Breast epithelium (tissue), 4 donors: ENCODE measurements at places on chromosomes 5 and 9.

DNA sequence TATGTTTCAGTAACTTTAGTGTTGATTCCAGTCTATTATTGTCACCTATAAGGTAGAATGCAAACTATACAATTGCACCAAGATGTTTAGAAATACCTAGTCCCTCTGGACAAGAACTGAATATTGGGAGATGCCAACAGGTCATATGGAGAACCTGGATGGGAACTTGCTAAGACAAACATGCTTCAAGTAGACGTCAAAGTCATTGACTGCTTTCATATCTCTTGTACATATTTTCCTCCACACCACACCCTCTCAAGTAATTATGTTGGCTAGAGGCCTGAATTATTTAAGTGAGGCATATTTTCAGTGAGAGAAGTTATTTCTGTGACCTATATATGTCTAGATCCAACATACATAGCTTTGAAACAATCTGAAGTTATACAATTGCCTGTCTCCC is 453.3 kb downstream of the ELAVL2 start:
- DNase-seq = no peak

DNA sequence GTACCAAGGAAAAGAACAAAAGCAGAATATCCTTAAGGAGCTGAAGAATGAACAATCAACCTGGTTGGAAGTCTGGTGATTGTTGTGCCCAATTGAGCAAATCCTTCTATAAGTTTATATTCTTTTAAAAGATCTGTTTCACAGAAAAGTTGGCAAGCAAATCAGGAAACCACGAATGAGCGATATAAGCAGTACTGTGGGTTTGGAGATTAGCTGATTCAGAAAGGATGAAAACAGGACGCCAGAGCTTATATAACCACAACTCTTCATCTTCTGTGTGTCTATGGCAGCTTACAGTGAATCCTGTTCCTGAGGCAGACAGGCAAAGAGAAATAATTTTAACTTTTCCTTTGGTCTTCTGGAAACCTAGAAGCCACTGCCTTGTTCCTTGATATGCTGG is 61.7 kb downstream of the SLC38A9 start:
- no peak for DNase-seq

DNA sequence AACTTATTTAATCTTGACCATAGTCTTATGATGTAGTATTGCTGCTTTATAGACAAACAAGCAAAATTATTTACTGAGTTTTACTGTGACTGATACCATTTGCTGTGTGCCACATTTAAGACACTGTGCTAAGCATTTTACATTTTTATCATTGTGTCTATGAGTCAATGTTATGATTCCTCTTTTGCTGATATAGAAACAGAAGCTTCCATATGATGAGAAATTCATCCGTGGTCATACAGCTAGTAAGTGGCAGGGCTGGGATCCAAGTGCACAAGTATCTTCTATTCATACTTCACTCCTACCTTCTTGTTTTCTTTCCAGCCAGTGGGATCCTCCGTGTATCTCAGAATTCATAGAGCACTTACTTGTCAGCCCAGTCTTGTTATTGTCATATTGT is 17.1 kb upstream of the IFNK start:
- no peak for DNase-seq

GRCh38 chr5:179008667-179009066 is 13.5 kb upstream of the GRM6 start:
- no peak for DNase-seq

DNA sequence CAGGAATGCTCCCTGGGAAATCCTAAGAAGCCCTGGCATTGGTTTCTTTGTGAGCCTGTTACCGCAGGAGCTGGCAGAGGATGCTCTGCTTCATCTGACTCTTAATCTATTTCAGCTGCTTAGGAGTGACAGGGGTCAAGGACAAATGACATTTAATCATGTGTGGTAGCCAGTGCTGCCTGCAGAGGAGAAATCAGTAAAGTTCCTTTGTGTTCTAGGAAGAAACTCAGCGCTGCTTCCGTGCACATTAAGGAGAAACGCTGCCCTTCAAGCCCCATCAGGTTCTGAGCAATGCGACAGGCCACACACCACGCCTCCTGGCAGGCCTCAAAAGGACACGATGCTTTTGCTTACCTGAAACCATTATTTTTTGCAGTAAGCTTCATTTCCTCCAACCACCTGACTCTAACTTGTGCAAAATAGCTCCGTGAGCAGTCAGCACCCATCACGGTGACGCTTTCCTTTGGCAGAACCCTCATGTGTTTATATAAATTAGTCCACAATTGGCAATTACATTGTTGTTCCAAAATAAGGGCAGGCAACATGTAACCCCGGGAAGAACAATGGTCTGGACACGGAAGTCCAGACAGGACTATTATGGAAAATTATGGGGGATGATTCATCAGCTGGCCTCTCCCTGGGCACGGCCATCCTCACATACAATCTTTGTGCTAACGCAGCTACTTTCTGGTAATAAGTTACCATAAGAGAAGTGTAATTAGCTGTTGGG is 387.9 kb upstream of the DAP start:
- DNase-seq = no peak

- no peak for DNase-seq
These were observed 36.6 kb downstream of the TTLL11 start for GRCh38 chr9:122056484-122056883.

DNA sequence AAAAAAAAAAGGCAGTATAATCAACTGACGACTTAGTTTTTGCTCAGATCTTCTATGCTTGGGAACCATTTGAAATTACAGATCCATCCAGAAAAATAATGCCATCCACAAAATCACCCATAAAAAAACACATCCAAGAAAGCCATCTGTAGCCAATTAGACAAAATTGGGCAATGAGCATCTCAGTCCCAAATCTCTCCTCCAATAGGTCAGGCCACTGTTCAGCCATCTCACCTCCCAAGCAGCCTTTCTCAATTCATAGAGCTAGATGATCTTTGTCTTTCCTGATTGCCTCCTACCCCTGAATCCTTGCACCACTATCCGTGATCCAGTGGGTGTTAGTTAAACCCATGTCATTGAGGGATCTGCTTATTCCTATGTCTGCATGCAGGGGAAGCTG is 139.6 kb downstream of the SCAMP1 start:
- no peak for DNase-seq

DNA sequence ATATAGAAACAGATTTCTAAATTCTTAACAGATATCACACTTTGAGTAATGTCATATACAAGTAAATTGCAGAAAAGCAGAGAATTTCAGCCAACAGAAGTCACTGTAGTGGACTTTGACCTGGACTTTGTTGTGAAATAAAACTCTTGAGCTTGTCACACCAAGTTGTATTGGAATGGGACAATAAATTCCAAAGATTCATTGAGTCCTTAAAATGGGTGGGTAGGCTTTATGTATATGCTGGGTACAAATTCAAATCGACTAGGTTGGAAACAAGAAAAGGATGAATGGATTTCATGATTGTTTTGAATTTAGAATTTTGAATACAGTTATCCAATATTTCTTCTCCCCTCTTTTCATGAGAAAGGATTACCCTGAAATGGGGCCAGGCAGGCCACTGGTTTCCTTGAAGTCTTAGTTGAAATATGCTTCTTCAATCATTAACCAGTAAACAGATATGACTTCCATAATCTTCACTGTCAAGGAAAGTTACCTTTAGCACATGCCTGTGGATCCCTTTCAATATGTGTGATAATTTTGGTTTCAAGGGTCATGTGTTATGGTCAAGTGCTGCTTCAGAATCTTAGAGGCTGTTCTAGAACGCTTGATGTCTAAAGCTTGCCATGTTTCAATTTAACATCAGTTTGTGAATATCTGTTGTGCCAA is 25.7 kb downstream of the PIP5K1B start:
- DNase-seq = no peak

DNA sequence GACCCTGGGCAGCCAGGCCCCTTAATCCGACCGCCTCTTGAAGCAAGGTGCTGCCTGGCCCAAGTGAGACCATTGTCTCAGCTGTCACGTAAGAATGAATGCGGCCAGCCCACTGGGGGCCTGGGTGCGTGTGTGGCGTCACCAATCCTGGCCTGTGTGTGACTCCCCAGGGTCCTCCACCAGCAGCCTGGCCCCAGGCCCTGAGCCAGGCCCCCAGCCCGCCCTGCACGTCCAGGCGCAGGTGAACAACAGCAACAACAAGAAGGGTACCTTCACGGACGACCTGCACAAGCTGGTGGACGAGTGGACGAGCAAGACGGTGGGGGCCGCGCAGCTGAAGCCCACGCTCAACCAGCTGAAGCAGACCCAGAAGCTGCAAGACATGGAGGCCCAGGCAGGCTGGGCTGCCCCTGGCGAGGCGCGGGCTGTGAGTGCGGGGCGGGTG is 124.2 kb downstream of the WNK2 start:
- no peak for DNase-seq

DNA sequence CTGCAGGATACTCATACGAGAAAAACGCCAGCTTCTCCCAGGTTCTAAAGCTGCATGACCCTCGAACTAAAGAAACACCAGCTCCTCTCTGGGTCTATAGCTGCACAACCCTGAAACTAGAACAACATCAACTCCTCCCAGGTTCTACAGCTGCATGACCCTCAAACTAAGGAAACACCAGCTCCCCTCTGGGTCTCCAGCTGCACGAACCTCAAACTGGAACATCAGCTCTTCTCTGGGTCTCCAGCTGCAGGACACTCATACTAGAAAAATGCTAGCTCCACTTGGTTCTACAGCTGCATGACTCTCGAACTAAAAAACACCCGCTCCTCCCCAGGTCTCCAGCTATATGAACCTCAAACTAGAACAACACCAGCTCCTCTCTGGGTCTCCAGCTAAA is 811.1 kb downstream of the CDH9 start:
- no peak for DNase-seq

DNA sequence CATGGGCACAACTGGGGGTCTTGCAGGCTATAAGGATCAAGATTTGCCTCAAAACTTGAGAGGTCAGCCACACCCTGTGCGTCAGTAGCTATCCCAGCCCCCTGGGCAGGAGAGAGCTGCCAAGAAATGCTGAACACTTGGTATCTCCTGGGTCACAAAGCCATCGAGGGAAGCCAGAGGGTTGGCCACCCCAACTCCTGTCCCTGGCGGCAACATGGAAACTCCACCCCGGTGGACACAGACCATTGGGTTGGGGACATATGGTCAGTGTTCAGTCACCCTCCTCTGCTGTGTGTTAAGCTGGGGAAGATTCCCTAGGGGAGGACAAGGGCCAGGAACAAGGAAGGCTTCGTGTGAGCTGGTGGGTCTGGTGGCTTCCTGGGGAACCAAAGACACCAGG is 140.6 kb downstream of the C5orf15 start:
- no peak for DNase-seq

DNA sequence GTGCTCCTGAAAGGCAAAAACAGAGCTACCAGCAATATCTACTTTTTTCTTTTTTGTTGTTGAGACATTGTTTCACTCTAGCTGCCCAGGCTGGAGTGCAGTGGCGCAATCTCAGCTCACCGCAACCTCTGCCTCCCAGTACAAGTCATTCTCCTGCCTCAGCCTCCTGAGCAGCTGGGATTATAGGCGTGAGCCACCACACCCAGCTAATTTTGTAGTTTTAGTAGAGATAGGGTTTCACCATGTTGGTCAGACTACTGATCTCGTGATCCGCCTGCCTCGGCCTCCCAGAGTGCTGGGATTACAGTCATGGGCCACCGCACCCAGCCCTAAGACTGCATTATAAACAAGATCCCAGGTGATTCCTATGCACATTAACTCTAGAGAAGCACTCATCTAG is 17.0 kb downstream of the PLPP1 start:
- DNase-seq = no peak

DNA sequence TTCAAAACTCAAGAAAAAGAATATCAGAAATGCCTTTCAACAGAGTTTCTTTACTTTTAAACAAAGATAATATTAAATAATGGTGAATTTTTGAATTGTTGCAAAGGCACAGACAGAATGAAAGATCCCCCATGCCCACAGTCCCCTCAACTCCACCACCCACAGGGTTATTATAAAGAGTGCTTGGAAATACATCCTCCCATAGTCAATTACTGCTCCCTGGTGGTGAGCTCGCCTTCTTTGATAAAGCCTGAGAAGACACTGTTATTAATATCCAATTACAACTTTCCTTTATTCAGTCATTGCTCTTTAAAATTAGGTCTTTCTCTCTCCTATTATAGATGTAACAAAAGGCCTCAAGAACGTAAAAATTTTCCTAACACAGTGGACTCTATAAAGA is 490.2 kb upstream of the RORB start:
- no peak for DNase-seq

DNA sequence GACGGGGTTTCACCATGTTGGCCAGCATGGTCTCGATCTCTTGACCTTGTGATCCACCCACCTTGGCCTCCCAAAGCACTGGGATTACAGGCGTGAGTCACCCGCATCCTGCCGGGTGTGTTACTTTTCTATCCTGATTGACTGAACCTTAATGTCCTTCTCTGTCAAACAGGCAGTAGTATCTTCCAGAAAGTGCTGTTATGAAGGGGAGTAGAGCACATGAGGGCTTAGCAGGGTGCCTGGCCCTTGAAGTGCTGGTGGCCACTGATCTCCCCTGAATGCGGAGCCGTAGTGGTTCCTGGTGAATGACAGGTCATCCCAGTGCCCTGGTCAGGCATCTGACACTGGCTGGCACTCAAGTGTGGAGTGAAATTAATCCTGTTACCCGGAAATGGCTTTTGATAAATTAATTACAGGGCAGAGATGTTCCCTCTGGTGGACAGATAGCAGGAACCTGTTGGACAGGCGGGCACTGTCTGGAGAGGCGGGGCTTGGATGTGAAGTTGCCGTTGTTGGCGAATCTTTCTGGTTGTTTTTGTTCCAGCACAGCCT is 28.4 kb downstream of the PRRC2B start:
- peak; percentile 82 for DNase-seq

DNA sequence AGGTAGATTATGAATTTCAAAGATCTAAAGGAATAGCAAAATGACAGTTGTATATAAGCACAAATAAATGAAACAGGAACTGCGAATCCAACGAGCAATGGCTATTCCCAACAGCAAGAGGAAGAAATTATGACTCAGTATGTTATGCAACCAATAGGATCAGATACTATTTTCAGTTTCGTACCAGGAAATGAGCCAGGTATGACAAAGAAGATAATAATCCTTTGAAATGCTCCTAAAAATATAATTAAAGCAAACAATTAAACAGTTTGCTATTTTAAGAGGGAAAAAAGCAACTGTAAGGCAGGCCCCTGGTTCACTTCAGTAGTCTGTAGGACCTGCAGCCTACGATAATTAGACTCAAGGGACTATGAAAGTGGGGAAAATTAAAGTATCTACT is 58.9 kb downstream of the AUH start:
- no peak for DNase-seq

- DNase-seq = no peak
These were observed 50.3 kb downstream of the GARNL3 start for GRCh38 chr9:127314911-127315310.

DNA sequence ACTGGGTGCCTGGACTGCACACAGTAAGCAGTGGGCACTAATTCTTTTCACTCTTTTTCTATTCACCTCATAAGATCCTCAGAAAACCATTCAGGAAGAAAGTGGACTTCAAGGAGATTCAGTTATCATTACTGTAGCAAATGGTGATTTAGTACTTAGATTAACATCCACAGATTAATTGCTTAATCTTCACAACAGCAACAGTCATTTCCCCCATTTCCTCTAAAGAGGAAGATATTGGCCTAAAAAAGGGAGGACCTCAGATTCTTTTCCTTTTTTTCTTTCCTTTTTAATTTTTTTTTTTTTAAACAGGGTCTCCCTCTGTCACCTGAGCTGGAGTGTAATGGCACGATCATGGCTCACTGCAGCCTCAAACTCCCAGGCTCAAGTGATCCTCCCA is 64.4 kb downstream of the AUH start:
- DNase-seq = no peak

GRCh38 chr5:124436294-124436693 is 310.1 kb downstream of the ZNF608 start:
- no peak for DNase-seq

GRCh38 chr5:93415819-93416218 is 165.2 kb downstream of the NR2F1-AS1 start:
- DNase-seq = no peak

- DNase-seq = no peak
These were observed 13.9 kb downstream of the KCNMB1 start for GRCh38 chr5:170375283-170375682.
